ENCODE measurements at places on chromosomes 6 and 20.

DNA sequence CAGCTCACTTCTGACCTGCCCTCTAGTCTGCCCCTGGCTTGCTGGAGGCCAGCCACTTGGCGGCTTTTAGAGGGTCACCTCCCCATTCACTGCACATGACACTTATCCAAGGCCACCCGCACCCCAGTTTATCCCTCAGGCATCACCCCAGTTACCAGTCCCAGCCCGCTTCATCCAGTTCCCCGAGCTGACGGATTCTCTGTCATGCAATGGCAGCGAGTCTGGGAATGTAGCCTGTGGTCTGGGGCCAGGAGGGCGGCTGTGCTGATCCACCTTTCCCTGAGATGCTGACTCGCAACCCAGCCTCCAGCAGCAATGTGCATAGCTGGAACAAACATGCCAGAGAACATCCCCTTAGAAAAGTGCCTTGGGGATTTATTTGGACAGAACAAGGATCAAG, 25.8 kb downstream of the SYNDIG1 start:
- DNase-seq: no peak

- no peak for DNase-seq
Measured at GRCh38 chr20:62899633-62900051, 26.7 kb downstream of the DIDO1 start.

- DNase-seq: no peak
Measured at GRCh38 chr6:107156617-107157016, 41.3 kb upstream of the BEND3 start.

GRCh38 chr20:9397928-9398327, 116.5 kb upstream of the LAMP5 start:
- DNase-seq: no peak

All from activated naive CD4-positive, alpha-beta T cell (primary cell).